SJSA1 (cell line): ENCODE measurements at places on chromosomes 12 and 14. TPM values are rescaled to one million over a fixed set of nuclear protein-coding genes. Genes with fewer than 3 reads are reported as not detected.

DNA sequence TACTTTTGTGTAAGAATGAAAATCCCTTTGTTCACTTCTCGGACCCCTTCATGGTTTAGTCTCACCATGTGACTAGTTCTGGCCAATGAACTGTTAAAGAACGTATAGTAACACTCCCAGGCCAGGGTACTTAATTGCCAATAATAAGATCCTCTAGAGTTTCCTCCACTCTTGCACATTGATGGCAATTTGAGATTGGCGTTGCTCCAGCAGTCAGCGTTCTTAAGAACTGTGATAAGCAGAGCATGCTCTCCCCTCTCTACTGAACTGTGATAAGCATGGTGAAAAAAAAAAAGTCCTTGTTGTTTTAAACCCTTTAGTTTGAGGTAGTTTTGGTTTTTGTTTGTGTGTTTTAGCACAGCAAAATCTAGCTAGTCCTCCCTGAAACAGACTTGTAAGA lies 854.5 kb downstream of the SLC6A15 start:
- no peak for DNase-seq

DNA sequence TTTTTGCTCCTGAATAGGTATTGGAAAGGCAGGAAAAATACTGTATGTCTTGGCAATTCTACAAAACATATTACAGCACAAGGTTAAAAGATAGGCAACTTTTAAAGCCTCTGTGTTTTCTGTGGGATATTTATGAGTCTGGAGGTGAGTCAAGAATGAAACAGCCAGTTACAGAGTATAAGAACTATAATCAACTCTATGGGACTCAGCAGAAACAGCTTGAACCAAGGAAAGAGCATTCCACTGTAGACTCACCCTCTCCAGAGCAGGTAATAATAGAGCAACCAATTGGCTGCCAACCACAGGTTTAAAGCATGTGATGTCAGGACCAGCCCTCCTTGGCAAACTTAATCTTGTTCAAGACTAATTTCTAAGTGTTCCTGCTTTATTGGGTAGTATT lies 100.5 kb upstream of the MDM1 start:
- DNase-seq: no peak

GRCh38 chr12:92107094-92107493 lies 38.6 kb downstream of the BTG1 start:
- DNase-seq: no peak

DNA sequence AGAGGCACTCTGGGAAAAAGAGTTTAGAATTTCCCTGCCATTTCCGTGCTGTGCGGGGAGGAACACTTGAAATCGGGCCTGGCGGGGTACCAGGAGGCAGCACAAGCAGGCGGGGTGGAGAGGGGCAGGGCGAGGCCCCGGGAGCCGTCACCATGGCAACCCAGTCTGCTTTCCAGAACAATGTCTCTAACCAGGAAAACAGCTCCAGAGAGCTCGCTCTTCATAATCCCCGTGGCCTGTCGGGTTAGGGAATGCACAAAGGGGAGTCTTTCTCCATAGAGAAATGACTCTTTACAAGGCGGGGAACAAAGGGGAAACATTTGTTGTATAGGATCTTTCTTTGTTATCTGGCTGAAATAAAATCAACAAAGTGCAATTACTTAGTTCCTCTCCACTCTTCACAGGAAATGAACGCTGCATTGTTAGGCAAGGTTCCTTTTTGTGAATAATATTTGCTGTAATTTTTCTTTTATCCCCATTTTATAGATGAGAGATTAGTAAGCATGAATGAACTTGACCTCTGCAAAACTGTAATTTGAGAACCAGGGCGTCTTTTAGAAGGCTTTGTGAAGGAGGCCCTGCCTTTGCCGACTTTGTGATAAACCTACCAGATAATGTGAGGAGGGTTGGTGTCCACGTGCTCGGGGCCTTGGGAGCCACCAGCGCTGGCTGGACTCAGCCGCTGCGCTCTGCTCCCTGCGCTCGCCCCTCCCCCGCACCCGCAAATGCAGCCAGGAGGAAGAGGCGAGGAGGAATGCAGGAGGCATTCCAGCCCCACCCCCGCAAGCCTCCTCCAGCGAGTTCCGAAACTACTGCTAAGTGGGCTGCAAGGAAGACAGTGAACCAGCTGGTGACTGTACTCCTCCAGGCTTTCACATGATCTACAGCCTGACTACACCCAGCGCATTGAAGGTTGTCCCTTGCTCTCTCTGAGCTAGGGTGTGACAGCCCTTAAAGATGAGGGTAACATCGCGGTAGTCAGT lies 105.2 kb upstream of the ATF7IP start:
- peak; percentile 48 for DNase-seq

GRCh38 chr14:84064316-84065125 lies 1465.4 kb upstream of the FLRT2 start:
- DNase-seq: no peak

GRCh38 chr12:31308116-31308515 lies 17.8 kb downstream of the SINHCAF start:
- DNase-seq: no peak

The LRFN5 gene
- not detected in 2 replicates for total RNA-seq

- no peak for DNase-seq
These were observed 9.5 kb downstream of the NDRG2 start for GRCh38 chr14:21015312-21015711.

The SPTB gene
- 1.1 and 2.0 TPM in 2 replicates for total RNA-seq

- no peak for DNase-seq
These were observed 173.9 kb upstream of the ATF7IP start for GRCh38 chr12:14191612-14192011.

- DNase-seq: no peak
These were observed 161.0 kb downstream of the RBM19 start for GRCh38 chr12:113804961-113805600.

The PDE3A gene
- 0.13 TPM in 1 of 2 replicates, not detected in the other for total RNA-seq

DNA sequence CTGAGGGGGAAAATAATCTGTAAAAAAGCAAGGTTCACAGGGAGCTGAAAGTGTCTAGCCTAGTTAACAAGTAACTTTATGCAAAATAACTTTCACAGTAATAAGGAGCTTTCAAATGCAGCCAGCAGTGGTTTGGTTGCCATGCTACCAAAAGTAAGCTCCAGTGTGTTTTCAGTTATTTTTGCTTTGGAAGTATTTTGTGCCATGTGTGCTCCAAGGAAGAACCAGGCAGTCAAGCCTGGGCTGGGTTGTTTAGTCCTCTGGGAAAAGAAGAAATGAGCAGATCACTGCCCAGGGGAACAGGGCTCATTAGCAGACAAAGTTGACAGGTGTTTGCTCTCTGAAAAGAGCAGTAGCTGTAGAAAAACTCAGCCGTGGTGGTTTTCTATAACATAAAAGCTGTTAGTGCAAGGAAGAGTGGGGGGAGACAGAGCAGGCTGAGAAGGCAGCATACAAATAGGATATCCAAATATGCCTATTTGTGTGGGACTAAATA lies 92.8 kb upstream of the TMTC2 start:
- DNase-seq: no peak

GRCh38 chr14:99426813-99427346 lies 53.8 kb downstream of the SETD3 start:
- DNase-seq: no peak

DNA sequence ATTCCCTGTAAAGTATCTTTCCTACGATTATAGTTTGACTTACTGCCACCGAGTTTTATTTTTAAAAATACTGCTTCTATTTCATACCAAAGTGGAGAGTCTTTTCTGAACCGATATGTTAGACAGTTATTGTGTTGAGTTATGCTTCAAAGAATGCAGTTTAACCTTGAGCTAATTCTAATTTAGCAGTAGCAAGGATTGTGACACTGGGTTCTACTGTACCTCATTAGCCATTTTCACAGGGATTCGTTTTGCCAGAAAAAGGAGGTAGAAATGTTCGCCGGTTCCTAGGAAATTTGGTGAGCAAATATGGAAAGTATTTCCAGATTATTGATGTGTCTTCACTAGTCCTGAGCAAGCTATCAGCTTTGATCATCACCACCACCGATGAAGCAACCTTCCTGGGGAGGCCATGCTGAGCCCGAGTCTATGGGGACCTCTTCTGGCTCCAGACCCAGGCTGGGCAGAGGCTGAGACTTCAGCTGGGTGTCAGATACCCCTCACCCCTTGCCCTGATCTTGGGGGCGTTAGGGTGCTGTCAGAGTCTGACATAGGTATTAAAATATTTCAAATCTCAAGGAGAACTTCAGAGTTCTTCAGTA lies 13.6 kb downstream of the GLRX5 start:
- no peak for DNase-seq

- peak; percentile 96 for DNase-seq
These were observed 164.5 kb downstream of the SLC38A4 start for GRCh38 chr12:46661110-46661845.

The DENND5B gene
- 18.3 and 22.2 TPM in 2 replicates for total RNA-seq

DNA sequence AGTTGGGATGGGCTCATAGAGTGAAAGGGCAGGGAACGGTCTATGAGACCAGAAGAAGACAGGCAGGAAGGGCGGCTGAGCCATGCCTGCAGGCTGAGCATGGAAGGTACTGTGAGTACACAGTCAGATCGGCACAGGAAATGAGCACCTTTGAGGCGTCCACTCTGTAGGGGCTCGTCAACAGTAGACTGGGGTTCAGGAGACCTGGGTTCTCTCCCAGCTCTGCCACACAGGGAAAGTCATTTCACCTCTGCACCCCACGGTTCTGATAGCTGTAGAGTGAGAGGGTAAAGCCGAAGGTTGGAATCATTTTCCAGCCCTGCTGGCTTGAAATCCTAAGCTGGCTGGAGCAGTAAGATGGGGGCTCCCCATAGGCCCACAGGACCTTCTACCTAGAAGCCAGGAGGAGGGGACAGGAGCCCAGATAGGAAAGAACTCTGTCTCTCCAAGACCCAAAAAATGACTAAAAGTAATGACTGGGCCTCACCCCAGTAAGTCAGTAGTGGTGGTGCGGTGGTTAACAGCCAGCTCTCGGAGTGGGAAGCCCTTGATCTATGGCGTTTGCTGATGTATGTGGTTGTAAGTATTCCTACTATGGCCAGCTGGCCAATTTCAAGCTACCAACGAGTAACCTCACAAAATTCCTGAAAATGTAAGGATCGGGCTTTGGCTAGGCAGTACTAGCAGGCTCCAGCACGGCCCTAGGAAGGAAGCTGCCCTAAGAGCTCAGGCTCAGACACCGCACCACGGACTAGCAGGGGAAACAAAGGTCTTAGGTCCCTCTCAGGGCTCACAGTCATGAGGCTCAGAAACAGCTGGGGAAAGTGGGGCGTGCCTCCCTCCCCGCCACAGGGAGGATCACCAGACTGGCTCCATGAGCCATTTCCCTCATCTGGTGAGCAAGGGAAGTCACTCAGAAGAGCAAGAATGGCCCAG lies 10.3 kb upstream of the CD27 start:
- DNase-seq: no peak

DNA sequence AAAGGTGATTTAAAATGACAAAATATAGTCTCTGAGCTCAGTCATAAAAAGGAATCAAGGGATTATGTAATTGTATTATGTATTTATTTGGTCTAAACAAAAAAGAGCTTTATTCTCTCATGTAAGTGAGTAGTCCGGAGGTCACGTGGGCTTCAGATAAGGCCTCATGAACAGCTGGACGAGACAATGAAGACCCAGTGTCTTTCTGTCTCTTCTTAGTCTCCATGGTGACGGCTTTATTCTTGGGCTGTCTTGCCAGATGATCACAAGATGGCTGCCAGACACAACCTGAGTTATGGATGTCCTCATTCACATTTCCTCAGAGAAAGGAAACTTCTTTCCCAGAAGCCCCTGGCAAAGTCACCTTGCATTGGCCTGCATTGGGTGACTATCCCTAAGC lies 98.6 kb downstream of the ARF6 start:
- DNase-seq: no peak

The ACSM4 gene
- total RNA-seq: not detected in 2 replicates

DNA sequence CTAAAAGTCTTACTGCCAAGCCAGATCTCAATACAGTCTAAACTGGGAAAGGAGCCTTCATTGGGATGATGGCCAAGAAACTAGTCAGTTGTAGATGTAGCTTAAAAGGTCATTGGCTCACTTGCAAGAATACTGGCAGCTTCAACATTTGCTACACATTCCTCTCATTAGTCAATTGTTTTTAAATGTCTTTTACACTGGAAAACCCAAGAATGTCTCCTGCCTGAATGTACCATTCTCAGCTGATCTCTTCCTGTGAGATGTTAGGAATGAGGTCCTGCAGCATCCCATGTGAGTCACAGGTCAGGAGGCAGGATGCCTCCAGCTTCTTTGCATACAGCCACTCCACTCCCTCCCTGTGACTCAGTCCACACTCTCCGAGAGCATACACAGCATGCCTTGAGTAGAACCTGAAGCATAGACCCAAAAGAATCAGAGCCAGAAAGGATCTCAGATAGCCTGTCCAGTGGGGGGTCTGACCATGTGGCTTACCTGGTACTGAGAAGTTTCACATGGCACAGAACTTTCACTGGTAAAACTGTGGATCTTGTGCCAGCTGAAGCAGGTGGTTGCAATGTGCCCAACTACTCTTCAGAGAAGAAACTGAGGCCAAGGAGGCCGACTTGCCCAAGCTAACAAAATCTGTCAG lies 56.0 kb upstream of the HECTD1 start:
- DNase-seq: peak; percentile 62

GRCh38 chr12:24561411-24561871 lies 387.5 kb downstream of the BCAT1 start:
- peak; percentile 44 for DNase-seq

- no peak for DNase-seq
These were observed 39.0 kb downstream of the TTC9 start for GRCh38 chr14:70680748-70681147.

The NELL2 gene
- not detected in 2 replicates for total RNA-seq
